Activated CD4-positive, alpha-beta T cell treated with anti-CD3 and anti-CD28 coated beads, Interleukin-2, amount 10 ng/mL, durations not matched to agents 7 days and 5 days (primary cell): ENCODE measurements at places on chromosomes 4 and X.
A peak's percentile ranks its signal among the peaks of the same experiment; 100 is the strongest.

GRCh38 chr4:104494185-104494584, 509 bp downstream of the CXXC4 start:
- DNase-seq = no peak

DNA sequence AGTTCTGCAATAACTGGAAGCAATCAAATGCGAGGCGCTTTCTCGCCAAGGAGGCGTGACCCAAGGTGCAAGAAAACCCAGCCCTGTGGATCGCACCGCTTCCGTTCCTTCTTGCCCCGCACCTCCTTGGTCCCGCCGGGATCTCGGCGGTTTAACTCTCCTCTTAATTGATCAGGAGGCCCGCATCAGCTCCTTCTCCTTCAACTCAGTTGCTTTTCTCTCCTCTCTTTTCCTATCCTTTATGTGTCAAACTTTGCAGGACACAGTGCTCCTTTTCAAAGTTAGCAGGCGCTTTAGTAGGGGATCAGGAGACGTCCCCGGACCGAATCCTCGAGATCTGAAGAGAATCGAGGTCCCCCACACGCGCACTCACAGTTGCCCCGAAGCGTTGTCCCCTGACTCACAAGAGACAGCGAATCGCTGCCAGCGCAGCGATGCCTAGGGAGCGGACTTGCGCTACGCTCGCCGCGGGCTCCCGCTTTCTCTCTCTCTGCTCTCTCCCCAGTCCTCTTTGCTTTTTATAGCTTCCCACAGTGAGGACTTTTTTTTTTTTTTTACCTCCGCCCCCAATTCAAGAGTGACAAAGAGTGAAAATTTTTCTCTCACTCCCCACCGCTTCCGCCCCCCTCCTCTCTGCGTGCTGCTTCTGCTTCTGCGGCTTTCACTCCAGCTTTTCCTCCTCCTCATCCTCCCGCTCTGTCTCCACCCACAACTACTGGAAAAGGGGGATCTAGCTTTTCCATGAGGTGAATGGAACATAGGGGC, at the start of gene DKK2:
DKK2 (minus strand) TSS at position 495 of the 765 bp plus-strand sequence. CDS start 722 bp downstream, outside the sequence.
- DNase-seq = no peak

GRCh38 chr4:181477591-181477990, 765.6 kb upstream of the TENM3 start:
- DNase-seq = no peak

DNA sequence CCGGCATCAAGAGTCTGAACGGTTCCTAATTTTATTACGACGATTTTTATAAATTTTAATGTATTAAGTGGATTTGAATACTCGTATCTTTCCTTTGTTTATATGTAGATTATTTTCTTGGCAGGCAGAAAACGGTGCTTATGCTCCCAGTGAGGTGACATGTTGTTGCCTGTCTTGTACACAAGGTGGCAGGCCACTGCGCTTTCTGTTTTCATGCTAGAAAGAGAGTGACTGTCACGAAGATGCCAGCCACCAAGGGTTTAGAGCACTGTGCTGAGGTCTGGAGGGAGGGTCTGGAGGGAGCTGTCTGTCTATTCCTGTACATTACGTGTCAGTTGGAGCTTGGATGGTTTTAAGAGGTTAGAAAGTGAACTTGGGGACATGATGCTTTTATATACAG, 87.7 kb downstream of the SHROOM2 start:
- peak; percentile 46 for DNase-seq

- DNase-seq = no peak
Observed at GRCh38 chr4:66284991-66285451, 614.7 kb upstream of the EPHA5 start.

DNA sequence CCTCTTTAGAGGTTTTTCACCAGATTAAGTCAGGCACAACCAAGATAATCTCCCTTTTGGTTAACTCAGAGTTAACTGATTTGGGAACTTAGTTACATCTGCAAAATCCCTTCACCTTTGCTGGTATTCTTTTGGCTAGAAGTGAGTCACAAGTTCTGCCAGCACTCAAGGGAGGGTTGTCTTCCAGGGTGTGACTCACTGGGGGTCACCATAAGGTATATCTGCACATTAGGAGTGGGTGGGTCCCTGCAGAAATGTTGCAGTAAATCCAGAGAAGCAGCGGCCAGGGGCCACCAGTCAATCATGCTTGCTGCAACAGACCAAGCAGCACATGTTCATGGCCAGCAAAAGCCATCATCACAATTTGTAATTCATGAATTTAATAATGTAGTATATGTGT, 59.8 kb upstream of the MAML3 start:
- no peak for DNase-seq

- no peak for DNase-seq
Observed at GRCh38 chrX:69069876-69070275, 95.4 kb downstream of the PJA1 start.

DNA sequence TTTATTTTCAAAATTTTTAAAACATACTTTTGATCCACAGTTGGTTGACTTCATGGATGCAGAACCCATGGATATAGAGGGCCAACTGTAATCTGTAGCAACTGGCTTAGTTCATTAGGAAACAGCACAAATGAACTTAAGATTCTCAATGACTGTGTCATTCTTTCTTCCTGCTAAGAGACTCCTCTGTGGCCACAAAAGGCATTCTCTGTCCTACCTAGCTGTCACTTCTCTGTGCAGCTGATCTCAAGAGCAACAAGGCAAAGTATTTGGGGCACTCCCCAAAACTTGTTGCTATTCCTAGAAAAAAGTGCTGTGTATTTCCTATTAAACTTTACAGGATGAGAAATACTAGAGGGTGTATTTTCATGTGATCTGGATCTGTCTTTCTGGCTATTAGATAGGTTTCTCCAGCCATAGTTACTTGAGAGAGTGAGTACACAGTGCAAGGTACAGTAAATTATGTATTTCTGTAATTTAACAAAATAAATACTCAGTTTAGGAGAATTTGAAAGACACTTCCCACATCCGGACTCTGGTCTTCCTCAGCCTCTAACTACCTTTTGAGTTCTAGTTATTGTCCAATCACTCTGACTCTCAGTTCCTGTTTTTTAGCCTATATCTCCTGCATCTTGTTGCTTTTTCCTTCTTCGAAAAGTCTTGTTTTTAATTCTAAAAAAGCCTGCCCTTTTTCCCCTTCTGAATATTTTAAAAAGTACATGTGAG, 21.8 kb downstream of the TLR2 start:
- DNase-seq = no peak

DNA sequence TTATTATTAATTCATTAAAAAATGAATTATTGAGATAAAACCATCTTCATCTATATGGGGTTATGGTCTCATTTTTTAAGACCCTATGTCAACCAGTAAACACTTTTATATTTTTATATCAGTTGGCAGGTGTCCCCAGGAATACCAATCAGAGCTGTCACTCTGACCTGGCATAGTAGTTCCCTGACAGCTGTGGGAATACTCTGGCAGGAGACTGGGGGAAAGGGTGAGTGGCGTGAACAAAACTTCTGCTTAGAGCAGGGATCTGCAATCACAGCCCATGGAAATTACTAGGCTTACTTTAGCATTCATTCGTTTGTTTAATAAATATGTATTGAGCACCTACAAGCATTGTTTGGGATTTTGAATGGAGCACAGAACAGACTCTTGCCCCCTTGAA, 254.1 kb upstream of the KLF3 start:
- DNase-seq = no peak

GRCh38 chr4:8568068-8568668, 12.0 kb upstream of the GPR78 start:
- DNase-seq = no peak

- DNase-seq = no peak
Observed at GRCh38 chr4:8184061-8184460, 15.0 kb upstream of the SH3TC1 start.

DNA sequence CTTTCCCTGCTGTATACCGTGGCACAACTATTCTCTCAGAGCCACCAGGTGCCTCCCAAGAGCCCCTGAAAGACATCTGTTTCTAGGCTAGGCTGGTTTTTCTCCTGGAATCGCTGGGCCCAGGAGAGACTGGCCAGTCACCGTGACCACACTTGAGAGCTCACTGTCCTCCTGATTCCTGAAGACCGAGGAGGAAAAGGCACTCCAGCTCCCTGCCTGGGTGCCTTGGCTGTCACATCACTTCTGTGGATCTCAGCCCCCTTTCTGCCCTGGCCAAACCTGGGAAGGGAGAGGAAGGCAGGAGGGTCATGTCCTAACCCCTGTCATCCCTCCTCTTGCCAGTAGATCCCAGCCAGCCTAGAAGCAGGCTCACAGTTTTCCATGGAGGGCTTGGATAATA, 54.7 kb upstream of the LAS1L start:
- no peak for DNase-seq

DNA sequence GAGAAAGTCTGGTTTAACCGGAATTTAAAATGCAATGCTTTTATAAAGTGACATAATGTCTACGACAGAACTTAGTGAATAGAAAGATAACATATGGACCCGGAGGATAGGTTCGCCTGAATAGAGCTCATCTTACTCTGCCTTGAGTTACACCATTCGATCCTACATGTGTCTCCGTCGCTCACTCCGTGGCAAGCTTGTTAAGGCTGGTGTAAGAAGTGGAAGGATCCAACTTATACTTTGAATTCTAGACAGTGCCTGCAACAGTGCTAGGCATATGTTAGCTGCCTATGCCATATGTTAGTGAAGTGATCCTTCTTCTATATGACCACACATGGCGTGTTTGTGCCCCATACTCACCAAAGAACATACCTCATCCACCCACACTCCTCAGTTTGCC, 50.9 kb downstream of the SEL1L3 start:
- DNase-seq = no peak

DNA sequence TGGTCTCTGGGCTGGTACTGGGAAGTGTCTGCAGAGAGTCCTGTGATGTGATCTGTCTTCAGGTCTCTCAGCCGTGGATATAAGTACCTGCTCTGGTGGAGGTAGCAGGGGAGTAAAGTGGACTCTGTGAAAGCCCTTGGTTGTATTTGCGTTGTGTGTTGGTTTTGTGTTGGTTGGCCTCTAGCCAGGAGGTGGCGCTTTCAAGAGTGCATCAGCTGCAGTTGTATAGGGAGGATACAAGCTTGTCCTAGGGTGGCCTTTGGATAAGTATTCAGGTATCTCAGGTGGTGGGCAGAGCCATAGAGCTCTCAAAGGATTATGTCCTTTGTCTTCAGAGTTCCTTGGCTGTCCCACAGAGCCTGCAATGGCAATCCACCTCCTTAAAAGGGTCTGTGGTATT, 111.6 kb downstream of the MAGEB17 start:
- no peak for DNase-seq

- DNase-seq = peak; percentile 7
Observed at GRCh38 chr4:41644288-41644914, 104.1 kb downstream of the PHOX2B start.

GRCh38 chr4:81165861-81166430, 49.1 kb downstream of the PRKG2 start:
- DNase-seq = no peak

GRCh38 chr4:55435141-55435841, 39.5 kb downstream of the TMEM165 start:
- peak; percentile 22 for DNase-seq

DNA sequence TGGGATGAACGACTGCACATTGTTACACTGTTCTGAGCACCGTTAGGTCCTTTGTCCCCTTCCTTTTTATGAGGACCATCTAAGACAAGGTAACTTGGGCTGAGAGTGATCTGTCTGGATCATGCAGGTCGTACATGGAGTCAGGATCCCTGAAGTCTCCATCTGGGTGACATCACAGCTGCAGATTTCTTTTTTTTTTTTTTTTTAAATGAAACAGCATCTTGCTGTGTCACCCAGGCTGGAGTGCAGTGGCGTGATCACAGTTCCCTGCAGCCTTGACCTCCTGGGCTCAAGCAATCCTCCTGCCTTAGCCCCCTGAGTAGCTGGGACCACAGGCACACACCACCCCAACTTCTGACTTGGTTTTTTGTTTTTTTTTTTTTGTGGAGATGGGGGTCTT, 16.5 kb downstream of the SHROOM2 start:
- DNase-seq = no peak

- no peak for DNase-seq
Observed at GRCh38 chrX:71949844-71950445, 39.3 kb downstream of the NHSL2 start.

DNA sequence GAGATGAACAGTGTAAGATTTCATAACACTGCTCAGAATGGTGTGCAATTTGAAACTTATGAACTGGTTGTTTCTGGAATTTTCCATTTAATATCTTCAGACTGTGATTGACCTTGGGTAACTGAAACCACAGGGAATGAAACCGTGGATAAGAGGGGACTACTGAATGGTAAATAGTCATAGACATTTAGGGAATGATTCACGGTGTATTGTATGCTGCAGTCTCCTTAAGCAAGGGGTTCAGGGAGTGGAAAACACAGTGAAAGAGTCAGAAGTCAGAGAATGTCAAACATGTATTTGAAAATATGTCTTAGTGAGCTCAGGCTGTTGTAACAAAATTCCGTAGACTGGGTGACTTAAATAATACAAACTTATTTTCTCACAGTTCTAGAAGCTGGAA, 398.2 kb upstream of the DIPK2B start:
- DNase-seq = no peak

- no peak for DNase-seq
Observed at GRCh38 chr4:160142579-160142978, 1039.7 kb downstream of the RAPGEF2 start.

DNA sequence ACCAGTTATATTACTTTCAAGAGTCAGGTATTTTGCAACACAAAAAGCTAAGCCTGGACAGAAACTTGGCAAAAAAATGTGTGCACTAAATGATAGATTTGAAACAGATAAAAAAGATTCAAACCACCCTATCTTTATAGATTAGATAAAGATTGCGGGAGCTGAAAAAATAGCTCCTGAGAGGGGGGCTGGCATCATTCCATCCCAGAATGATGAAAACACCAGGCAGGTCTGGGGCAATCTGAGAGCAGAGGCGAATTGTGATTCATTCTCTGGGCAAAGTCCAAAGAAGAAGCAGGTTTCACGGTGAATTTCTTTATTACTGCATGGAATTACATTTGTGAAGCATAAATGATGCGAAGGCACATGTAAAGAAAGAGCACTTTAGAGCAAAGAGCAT, 168.5 kb upstream of the DMD start:
- no peak for DNase-seq

DNA sequence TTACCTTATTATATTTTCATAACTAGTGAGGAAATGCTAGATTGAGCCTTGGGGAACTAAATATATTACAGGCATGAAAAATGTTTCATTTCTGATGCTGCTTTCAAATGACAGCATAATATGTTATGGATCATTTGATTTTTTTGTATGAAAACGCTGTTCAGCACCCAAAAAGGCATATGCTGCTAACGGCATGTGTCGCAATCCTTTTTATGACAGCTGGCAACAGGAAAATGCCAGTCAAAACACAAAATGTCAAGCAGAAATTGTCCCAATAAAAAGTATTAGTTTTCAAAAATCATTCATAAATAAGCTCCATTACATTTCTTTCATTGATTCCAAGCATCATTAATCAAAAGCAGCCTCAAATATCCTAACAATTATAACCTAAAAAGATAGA, 1244.5 kb downstream of the PCDH7 start:
- DNase-seq = no peak

GRCh38 chrX:135170877-135171519, at the start of gene CT55:
CT55 (minus strand) TSS chrX:135171398; CDS start chrX:135171171, 227 bp downstream.
- DNase-seq = no peak

DNA sequence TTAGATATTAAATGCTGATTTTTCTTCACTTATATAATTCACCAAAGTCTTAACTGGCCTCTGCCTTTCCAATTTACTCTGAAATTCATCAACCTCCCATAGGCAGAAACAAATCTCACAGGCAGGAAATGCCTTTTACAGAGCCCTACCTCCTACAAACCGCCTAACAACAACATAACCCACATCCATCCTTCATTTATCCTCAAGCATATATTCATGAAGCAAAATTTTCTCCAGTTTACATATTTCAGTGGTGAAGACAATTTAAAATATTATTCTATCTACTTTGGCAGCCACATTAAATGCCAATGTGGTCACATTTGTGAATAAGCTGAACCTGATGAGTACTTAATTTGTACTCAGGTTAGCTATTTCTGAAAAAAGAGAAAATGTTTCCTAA, 30.3 kb downstream of the SEPSECS start:
- no peak for DNase-seq
